ENCODE measurements at places on chromosomes 2 and 18.
A peak's percentile ranks its signal among the peaks of the same experiment; 100 is the strongest.

DNA sequence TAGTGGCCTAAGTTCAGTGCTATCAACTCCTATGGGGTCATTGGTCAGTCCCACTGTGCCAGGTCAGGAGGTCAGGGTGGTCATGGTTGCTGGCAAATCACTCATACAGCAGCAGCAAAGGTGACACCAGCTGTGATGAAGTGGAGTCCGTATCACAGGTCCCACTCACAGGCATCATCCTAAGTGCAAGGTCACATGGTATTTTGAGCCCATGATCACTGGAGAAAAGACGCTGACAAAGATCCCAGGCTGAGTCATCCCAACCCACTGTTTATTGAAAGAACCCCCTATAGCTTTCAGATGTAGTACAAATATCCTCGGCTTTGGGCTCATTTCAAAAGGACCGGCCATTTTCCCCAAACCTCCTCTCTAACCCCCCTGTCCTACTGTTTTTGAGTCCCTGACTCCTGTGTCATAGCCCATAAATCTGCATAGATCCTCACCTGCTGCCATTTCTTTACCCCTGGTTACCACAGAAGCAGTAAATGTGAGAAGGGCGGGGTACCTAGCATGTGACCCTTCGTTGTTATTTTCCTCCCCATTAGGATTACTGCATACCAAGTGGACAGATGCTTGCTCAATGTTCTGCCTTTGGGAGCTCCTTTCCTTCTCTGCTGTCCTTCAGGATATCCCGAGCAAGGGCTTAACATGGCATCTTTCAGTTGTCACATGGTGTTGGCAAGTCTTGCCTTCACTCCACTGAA lies 107.7 kb downstream of the COL6A3 start:
- DNase-seq = no peak

DNA sequence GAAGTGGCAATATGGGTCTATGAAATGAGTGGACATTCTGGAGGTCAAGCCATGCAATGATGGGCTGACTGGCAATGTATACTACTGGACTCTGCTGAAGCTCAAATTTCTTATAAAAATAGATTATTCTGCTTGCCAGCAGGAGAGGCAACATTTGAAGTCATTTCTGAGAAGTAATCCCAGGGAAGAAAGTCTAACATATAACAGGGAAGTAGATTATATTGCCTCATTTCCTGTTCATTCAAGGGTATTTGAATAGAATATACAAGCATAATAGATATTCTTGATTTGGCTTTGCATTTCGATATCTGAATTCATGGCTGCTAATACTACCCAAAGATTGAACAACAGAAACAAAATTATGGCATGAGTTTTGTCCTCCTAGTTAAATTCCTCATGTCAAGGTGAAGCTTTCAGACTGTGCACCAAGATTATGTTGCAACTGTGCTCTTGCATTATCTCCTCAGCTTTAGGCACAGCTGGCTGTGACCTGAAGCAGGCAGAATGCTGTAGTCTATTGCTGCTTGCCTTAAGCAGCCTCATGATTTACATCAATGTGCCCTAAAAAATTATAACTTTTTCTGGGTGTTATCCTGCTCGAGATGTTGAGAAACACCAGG lies 13.3 kb upstream of the TMX3 start:
- DNase-seq = no peak

- peak; percentile 84 for DNase-seq
These were observed 6.1 kb downstream of the CHMP1B start for GRCh38 chr18:11857177-11857887.

DNA sequence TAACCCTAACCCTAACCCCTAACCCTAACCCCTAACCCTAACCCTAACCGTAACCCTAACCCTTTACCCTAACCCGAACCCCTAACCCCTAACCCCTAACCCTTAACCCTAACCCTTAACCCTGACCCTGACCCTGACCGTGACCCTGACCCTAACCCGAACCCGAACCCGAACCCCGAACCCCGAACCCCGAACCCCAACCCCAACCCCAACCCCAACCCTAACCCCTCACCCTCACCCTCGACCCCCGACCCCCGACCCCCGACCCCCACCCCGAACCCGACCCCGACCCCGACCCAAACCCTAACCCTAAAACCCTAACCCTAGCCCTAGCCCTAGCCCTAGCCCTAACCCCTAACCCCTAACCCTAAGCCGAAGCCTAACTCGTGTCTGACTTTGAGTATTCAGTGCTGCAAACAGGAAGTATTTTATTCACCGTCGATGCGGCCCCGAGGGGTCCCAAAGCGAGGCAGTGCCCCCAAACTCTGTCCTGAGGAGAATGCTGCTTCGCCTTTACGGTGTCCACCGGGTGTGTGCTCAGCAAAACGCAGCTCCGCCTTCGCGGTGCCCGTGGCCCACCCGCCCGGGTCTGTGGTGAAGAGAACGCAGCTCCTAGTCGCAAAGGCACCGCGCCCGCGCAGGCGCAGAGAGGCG lies 36.0 kb downstream of the FAM110C start:
- DNase-seq = no peak

DNA sequence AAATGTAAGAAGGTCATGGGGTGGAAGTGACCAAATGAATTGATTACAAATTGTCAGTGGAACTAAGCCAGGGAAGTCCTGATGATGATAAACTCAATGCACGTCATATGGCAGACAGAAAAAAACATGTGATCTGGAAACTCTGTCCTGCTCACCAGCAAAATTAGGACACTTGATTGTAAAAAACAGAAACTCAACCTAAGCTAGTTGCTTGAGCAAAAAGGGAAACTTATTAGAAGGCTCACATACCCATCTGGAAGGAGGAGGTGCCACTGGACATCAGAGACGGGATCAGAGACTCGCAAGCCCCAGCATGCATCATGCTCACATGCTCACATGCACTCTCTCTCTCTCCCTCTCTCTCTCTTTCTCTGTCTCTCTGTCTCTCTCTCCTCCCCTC lies 96.8 kb downstream of the SP3 start:
- no peak for DNase-seq
